ENCODE measurements at places on chromosomes 13 and 19. TPM values are rescaled to one million over a fixed set of nuclear protein-coding genes. Genes with fewer than 3 reads are reported as not detected.

DNA sequence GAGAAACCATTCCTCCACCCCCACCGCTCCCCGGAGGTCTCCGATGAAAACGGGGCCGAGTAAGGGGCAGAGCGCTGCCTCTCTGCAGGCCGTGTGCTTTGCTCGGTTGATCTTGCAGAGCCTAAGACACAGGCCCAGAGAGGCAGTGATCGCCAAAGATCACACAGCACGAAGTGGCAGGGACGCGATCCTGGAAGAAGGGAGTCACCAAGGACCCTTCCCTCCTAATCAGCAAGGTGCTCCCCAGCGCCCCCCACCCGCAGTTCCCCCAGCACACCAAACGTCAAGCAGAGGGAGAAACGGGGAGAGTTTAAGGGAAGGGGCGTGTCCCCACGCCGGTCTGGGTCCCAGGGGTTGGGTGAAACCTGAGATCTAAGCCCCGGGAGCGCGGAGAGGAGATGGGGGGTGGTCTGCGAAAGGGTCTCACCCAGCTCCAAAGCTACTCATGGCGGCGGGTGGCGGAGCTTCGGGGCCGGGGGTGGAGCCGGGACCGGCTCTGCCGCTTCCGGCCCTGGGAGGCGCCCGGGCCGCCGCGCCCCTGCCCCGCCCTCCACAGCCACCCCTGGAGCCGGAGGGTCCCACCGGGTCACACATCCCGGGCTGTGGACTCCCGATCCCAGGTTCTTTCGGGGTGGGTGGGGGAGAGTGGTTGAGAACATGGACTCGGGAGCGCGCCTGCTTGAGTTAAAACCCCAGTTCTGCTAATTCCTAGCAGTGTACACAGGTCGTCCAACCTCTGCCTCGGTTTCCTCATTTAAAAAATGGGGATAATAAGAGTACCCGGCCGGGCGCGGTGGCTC lies at the start of gene EML2:
Gene EML2 (minus strand): TSS at position 468 of the 800 bp plus-strand sequence. CDS start 21 bp downstream, at position 447.
- DNase-seq, result peak; percentile 49

- DNase-seq, result no peak
Measured at GRCh38 chr19:39137131-39137530, 11.5 kb downstream of the PAK4 start.

DNA sequence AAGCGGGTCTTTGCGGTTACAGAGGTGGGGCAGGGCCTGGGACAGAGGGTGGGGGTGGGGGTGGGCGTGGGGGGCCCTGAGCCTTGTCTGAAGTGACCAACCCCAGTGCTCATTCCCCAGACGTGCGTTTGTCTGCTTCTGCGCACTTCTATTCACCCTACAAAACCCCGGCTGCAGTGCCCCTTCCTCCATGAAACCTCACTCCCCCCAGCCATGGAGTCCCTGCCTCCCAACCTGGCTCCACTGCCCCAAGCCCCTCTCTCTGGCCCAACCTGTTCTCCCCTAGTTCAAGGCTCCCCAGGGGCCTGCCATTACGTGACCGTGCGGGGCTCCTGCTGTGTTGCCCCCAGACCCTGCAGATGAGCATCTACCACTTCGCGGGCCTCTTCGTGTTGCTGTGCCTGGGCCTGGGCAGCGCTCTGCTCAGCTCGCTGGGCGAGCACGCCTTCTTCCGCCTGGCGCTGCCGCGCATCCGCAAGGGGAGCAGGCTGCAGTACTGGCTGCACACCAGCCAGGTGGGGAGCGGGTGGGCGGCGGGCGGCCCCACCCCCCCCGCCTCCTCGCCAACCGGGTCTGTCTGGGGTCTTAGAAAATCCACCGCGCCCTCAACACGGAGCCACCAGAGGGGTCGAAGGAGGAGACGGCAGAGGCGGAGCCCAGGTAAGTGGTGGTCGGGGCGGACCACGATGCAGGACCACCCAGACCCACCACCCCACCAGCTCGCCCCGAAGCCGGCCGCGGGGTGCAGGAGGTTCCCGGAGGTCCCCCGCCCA lies 8.2 kb downstream of the GRIN3B start:
- no peak for DNase-seq

- DNase-seq, result no peak
Measured at GRCh38 chr13:93066187-93066586, 160.4 kb upstream of the GPC6 start.

DNA sequence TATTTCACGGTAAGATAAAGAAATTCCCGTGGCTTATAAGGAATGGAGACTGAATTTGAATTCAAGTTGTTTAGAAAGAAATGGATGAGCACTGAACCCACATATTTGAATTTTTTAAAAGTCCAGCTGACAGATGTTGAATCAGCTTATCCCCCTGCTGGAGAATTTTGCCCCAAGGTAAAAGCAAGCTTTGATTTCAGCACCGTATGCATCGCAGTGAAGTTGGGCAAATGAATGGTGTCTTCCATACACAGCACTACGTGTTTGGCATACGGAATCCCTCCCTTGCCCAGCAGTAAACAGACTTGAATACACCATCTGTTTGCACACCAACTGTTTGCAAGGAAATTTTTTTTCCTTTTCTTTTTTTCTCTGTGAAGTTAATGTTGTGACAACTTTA lies 77.5 kb upstream of the PEG3 start:
- no peak for DNase-seq

DNA sequence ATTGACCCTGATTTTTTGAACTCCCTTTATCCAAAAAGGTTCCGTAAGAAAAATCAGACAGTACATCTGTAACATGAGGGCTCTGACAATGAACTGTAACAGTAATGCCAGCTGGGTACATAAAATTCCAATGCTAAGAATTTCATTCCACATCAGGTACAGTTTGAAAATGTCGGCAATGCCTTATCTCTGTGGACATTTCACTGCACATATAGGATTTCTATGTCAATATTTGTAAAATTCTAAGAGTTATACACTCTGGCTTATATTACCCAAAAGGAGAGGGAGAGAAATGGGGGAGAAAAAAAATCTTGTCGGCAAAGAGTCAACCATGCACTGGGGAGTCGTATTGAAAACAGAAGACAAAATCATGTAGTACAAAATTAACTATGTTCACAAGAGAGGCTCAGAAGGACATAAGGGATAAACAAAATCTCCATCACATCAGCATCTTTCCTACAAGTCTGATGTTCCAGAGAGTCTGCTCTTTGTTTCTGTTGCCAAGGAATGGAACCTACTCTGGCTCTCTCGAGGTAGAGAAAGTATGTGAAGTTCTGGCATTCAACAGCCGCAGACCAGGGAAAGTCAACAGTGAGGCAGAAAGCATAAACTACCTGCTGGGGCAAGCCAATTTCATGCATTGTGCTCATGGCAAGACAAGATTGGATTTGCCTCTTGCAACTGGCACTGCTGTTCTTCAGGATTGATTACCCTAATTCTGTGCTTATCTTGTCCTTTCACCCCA lies 72.4 kb downstream of the STARD13 start:
- DNase-seq, result no peak

DNA sequence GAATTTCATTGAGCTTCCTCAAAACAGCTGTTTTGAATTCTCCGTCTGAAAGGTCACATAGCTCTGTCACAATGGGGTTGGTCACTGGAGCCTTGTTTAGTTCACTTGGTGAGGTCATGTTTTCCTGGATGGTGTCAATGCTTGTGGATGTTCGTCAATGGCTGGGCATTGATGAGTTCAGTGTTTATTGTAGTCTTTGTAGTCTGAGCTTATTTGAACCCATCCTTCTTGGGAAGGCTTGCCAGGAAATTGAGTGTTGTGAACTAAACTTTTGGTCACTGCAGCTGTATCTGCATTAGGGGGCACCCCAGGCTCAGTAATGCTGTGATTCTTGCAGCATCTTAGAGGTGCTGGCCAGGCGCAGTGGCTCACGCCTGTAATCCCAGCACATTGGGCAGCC lies 22.0 kb downstream of the BLOC1S3 start:
- no peak for DNase-seq

- DNase-seq, result no peak
Measured at GRCh38 chr13:98488736-98489135, 88.2 kb downstream of the STK24 start.

DNA sequence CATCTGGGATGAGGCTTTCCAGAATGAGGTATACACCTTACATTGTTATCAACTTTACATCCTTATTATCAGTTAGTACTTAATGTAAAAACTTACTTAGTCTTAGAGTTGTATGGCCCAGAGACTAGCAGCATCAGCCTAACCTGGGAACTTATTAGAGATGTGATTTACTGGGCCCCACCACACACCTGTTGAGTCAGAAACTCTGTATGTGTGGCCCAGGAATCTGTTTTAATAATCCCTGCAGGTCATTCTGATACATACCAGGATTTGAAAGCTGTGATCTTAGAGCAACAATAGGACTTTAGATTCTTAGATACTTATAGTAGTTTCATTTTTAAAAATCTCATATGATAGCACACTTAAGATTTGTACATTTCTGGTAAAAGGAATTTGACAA lies 17.4 kb downstream of the FNDC3A start:
- DNase-seq, result no peak

- DNase-seq, result no peak
Measured at GRCh38 chr13:23561261-23561660, 9.0 kb upstream of the TNFRSF19 start.

- no peak for DNase-seq
Measured at GRCh38 chr13:112784811-112785482, 95.1 kb downstream of the ATP11A start.

DNA sequence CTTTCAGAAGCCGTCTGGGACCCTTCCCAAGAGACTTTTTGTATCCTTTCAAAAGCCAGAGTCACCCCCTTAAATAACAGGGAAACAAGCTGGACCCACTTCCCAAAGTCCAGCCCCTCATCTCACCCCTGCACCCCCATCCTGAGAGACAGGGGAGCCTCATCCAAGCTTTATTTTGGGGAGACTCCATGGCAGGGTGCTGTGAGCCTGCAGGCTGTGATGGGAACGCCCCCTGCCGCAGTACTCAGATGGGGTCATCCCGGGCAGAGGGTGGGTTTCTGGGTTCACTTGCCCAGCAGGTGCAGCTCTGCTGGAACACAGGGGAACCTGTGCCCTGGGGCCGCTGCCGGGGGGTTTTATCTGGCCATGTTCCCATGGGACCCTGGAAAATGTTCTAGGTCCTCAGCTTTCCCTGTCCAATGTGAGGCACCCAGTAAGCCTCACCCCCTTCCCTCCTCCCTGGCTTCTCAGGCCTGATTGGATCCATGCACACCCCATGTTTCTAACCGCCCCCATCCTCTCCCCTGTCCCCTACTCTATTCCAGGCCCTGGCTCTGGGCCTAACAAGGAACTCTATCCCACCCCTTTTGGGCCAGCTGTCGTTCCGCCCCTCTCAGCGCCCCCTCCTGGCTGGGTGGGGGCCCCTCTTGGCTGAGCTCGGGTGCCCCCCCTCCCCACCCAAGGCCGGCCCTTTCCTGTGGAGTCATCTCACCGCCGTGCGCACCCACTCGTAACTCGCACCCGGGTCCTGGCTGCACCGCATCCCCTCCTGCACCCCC lies 1.0 kb downstream of the HIF3A start:
- no peak for DNase-seq

DNA sequence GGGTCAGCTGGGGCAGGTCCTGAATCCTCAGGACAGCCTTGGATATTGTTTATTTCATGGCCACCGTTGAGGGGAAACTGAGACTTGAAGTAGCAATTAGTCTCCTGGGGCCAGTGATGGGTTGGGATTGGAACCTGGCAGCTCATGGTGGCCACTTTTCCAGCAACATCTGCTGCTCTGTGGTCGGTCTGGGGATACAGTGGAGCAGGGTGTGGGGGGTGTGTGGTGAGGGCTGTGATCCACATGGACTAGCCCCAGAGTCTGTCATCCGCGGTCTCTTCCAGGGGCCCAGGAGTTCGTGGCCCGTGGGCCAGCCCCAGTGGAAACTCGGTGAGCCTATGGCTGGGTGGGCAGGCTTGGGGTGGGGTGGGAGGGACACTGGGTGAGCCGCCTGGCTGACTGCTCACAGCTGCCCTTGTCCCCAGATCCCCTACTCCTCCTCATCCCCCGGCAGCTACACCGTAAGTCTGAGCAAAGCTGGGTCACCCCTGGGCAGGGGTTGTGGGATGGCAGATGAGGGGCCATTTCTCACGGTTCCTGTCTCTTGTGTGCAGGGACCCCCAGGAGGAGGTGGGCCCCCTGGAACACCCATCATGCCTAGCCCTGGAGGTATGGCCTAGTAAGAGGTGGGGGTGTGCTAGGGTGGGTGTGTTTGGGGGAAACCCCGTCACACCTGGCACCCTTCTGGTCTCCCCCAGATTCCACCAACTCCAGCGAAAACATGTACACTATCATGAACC lies 5.5 kb downstream of the ISYNA1 start:
- DNase-seq, result no peak

DNA sequence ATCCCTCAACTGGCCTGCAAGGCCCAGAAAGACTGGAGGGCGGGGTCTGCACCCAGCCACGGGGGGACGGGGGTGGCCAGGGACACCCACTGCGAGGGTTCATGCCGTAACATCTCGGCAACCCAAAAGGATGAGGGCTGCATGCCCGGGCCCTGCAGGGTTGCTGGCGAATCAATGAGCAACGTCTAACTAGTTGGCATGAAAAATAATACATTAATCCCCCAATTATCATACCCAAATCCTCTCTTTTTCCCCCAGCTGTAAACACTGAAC lies 232.2 kb downstream of the TUBA3C start:
- no peak for DNase-seq

- DNase-seq, result no peak
Measured at GRCh38 chr13:100561599-100562204, 26.9 kb downstream of the GGACT start.

GRCh38 chr13:91668866-91669495 lies 270.6 kb downstream of the GPC5 start:
- no peak for DNase-seq

DNA sequence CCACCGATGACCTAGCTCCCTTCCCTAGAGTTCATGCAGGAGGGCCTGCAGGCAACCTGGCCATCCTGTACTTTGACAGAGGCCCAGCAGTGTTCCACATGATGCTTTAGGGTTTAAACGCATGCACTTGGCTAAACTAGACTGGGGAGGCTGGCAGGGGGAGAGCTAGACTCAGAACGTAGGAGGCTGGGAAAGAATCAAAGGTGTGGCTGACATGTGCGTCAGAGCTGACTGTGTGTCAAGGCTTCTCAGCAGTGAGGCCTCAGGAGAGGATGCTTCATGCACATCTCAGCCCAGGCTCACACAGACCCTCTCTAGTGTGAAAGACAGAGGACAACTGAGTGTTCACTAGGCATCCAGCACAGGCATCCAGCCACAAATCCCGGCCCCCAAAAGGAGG lies 28.7 kb downstream of the DNMT1 start:
- no peak for DNase-seq

Gene NR2C2AP
- polyA plus RNA-seq, result 24.1 TPM

Gene EFNA2
- polyA plus RNA-seq, result 1.3 TPM

Gene BCAM
- 77.5 TPM for polyA plus RNA-seq

Gene PROZ
- not detected for polyA plus RNA-seq

Gene NDFIP2
- 21.1 TPM for polyA plus RNA-seq

Gene DPP9
- polyA plus RNA-seq, result 53.5 TPM

Gene ZNF790
- polyA plus RNA-seq, result 0.66 TPM

All from A549 (cell line).